Activated T-cell treated with anti-CD3 and anti-CD28 coated beads, Interleukin-2, amount 50 U/mL, for 4 hours (primary cell): ENCODE measurements at places on chromosomes 3 and 15.

- no peak for DNase-seq
Observed at GRCh38 chr3:143450632-143451031, 331.1 kb downstream of the CHST2 start.

DNA sequence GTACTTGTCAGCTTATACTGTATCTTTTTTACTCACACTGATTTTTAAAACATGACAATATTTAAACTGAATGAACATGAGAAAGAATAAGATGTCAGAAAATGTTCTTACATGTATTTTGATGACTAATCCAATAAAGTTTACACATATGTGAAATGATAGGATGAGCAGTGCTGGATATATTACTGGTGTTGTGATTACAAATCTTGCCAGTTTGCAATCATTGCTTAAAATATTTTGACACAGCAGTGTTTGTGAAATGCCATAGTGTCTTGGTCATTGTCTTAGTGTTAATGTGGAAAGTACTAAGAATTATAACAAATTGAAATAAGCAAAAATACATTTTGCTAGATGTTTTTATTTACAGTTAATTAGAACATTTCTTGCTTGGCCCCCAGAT, 118.7 kb upstream of the MLF1 start:
- DNase-seq, result no peak

- DNase-seq, result no peak
Observed at GRCh38 chr3:52124766-52125165, 29.5 kb downstream of the POC1A start.

DNA sequence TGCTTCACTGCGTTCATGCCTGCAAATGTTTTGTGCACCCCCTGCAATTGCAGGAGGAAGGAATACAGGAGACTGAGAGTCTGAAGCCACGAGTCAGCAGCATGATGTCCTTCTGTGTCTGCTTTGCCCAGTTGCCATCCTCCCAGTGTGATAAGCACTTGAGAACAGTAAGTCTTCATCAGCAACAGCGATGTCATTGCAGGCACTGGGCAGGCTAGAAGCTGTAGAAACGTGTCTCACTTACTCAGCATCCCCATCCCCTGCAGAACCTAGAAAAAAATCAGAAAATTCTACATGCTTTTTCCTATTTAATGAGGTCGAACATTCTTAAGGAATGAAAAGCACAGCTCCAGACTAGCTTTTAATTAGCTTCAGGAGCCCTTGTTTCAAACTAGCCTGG, 156.5 kb upstream of the LPP start:
- no peak for DNase-seq
